ENCODE measurements at places on chromosomes 2 and 18.

- no peak for DNase-seq
Measured at GRCh38 chr18:59359576-59359952, 499 bp upstream of the LMAN1 start.

DNA sequence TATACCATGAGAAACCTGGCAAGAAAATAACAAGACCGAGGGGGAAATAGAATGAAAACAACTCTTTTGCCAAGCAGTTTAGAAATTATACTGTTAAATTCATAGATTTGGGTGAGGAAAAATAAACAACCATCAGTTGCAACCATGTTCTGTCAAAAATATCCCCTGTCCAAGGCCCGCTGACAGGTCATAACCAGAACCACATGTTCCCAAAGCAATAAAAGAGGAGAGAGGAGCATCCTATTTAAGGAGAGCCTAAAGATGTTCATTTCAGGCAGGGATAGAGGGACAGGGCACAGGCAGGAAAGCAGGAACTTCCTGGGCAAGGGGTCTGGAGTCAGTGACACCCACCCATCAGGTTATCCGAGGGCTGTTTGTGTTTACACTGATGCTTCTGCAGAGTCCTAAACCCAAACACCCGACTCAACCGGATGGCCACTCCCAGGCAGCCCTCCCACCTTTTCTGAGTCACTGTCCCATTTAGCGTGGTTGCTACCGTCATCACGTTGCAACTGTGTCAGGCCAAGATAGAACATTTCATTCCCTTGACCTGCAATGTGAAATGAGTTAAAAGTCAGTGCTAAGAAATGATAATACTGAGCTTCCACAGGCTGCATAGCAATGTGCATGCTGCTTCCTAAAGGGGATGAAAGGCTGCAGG is 468.3 kb upstream of the RAB12 start:
- no peak for DNase-seq

DNA sequence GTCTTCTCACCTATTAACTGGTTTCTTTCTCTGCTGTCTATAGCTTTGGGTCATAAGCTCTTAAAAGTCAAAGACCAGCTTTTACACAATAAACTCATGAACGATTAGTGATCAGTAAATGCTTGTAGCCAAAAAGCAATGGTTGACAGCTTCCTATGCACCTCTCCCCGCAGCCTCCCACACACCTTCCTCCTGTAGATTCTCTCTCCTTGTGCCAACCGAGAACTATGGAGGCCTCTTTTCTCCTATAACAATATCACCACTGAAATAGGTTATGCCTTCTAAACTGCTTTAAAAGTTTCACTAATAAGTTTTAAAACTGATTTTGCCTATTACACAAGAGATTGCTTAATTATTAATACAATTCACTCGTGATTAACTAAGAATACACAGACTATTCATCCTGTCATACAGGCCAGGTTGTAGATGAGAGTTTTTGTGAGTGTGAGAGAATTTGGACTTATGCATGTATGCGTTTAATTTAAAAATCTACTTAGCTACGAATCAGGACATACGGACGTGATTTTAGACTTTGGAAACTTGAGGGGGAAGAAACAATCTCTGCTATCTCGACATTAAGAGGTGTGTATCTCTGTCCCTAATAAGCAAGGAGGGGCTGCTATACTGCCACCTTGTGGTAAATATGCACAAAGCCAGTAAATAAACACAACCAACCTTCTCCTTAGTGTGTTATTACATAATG is 229.1 kb upstream of the RBBP8 start:
- no peak for DNase-seq

- DNase-seq = no peak
Measured at GRCh38 chr2:4900861-4901770, 791.1 kb upstream of the SOX11 start.

- DNase-seq = no peak
Measured at GRCh38 chr18:49206717-49207116, 253.7 kb downstream of the DYM start.

DNA sequence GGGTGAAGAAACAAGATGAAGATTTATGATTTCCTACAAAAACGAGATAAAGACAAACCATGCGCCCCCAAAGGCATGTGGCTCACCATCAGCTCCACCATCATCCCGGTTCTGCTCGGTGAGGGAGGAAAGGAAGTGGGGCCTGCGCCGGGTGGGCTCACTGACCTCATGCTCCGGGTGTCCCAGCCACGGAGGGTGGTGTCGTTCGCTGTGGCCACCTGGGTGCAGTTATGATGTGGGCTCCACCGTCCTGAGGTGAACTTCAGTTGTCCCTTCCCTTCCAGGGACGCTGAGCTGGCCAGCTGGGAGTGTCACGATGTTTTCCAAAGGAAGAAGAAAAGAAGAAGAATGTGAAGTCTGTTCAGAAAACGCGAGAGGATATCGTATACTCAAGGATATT is 180.9 kb downstream of the EIPR1 start:
- DNase-seq = no peak

DNA sequence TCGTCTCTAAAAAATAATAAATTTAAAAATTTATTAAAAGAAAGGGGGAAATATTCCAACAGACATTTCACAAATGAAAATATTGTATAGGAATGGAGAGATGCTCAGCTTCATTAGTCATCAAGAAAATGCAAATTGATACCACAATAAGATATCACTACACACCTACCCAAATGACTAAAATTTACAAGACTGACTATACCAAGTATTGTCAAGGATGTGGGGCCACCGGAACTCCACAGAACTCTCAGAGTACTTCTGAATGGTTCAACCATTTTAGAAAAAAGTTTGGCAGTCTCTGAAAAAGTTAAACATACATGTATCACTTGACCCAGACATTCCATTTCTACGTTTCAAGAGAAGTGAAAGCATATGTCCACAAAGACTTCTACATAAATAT is 163.4 kb downstream of the EHBP1 start:
- DNase-seq = no peak

- no peak for DNase-seq
Measured at GRCh38 chr2:169159686-169160085, 90.3 kb downstream of the DHRS9 start.

DNA sequence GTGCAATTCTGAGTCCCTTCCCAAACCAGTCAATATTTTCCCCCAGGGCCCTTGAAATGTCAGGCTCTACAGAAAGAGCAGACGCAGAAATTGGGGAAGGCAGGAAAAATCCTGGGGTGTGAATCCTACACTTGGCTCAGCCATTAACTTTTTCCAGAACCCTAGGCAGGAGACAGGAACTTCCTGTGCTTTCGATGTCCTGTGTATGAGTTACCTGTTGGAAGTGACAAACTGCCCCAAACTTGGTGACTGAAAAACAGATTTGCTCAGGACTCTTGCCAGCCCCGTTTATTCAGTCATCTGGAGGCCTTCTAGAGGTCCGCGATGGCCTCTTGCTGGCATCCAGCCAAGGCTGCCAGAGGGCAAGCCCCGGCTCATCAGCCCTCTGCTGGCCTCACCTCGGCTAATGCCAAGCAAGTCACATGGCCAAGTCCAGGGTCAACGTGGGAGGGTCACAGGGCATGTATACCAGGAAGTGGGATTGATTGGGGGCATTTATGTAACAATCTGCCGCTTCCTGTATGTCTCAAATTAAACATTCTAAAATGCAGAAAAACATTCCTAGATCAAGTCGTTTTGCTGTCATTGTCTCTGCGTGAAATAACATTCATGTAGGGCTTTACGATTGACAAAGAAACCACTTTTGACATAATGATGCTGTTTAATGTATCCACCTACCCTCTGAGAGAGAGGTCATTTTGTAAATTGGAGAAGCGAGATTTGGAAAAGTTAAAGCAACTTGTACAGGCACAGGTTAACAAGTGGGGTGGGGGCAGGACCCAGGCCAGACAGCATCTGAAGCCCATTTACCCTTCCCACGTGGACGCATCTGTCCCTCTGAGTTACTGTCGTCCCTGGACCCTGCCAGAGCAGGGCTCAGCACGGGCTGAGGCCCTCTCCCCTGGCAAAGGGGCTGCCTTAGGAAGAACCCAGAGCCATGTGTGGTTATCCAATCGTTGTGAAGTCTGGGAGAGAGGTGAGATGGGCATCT is 179.4 kb downstream of the INHBB start:
- DNase-seq = no peak

DNA sequence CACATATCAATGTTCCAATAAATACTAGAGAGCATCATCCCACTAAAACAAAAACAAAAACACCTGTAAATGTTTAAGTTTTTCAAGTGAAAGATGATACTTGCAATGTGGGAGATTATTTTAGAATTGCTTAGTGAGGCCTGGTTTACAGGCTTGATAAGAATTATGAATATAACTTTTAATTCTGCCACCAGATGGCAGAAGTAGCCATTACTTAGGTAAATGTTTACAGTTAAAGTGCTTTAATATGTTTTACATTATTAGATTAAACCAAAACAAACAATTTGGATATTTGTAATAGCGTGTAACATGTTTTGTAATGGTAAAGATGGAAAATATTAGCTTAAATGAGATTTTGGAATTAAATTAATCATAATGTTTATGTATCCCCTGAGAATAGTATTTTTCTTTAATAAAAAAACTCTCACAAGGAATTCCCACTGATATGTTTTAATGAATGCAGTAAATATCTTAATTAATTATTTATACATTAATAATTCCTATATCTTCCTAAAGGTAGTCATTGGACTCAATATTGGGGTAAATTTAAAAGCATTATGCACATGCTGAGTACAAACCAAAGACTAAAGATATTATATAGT is 522.0 kb downstream of the SPAG16 start:
- no peak for DNase-seq

- no peak for DNase-seq
Measured at GRCh38 chr18:5197461-5197860, 404 bp upstream of the AKAIN1 start.
